HuH-7.5 (cell line): ENCODE measurements at places on chromosomes 5 and 9.

GRCh38 chr9:110541950-110542349, 37.6 kb downstream of the SVEP1 start:
- no peak for DNase-seq

GRCh38 chr5:134088994-134089560, 25.4 kb upstream of the TCF7 start:
- no peak for DNase-seq

DNA sequence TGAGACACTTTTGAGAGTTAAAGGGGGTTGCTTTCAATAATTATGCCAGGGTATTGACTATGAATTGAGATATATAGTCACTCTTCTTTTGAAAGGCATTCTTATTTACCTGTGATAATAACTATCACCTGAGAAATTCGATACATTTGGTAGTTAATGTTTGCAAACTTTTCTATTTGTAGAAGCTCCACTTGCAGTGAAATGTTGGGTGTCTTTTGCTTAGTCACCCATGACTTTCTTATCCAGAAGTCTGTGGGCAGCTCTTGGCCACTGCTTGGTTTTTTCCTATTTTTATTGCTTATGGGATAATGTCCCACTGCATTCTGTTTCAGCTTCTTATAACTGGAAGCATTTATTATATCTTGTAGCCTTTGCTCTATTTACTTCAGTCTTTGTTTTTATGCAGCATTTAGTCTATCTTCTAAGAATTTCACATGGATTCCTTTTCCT, 3.9 kb downstream of the MACIR start:
- DNase-seq: no peak

- no peak for DNase-seq
Measured at GRCh38 chr5:66849803-66850202, 253.6 kb downstream of the MAST4 start.

DNA sequence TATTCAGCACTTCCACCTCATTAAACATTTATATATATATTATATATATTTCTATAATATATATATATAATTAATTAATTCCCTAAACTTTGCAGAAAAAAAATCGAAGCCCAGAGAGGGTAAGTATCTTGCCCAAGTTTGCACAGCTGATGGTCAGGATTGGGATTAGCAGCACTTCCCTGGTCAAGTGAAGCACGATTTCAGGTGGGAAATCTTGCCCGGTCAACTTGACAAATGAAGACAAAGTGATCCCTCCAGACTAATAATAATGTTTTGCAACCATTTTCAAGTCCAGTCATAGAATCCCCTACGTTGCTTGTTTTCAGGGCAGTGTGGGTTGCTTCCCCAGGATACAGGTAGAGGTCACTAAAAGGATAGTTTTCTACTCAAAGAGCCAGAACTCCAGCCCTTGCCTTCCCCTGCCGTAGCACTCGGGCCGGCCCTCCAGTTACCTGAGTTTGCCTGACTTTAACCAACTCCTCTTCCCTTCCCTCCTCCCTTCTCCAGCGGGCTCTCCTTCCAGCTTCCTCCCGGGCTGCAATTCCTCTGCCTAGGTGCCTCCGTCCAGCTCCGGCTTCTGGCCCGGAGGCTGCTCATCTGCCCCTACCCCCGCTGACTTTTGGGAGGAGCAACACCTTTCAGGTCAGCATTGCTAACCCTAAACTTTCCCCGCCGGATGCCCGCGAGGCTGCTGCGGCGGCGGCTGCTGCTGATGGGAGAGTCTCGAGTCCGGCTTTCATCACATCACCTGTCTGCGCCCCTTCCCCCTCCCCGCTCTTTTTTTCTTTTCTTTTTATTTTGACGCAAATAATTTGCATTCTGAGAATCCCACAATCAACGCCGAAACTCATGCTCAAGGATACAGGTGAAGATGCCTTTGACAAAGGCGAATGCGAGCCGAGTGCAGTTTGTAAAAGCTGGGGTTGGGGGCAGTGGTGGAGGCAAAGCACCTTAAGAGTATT, 930 bp downstream of the PRLR start:
- DNase-seq: peak; percentile 81

DNA sequence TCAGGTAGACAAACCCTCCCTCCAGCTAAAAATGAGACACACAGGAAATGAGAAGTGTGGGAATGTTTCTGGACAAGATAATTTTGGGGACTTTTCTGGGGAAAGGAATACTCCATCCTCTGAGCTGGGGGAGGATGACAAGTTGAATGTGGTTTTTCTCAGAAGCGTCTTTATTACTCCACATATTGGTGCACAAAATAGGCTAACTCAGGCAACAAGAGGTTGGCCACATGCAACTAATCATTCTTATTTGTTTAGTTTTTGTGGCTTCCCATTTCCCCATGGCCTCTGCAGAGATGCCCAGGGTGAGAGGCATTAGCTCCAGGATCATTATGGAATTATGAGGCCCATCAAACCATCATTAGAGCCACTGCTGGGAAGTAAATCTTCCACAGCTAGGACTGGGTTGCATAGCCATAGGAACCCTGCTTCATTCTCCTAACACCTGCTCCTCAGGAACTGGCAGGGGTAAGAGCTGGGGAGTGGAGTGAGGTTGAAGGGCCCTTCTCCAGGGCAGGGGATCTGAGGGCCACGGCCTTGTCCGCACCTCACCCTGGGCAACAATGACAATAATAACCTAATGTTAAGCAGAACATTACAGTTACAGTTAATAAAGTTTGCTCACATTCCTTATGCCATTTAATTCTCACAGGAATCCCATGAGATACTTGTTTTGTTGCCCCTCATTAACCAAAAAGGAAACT, 9.3 kb upstream of the SIL1 start:
- no peak for DNase-seq

DNA sequence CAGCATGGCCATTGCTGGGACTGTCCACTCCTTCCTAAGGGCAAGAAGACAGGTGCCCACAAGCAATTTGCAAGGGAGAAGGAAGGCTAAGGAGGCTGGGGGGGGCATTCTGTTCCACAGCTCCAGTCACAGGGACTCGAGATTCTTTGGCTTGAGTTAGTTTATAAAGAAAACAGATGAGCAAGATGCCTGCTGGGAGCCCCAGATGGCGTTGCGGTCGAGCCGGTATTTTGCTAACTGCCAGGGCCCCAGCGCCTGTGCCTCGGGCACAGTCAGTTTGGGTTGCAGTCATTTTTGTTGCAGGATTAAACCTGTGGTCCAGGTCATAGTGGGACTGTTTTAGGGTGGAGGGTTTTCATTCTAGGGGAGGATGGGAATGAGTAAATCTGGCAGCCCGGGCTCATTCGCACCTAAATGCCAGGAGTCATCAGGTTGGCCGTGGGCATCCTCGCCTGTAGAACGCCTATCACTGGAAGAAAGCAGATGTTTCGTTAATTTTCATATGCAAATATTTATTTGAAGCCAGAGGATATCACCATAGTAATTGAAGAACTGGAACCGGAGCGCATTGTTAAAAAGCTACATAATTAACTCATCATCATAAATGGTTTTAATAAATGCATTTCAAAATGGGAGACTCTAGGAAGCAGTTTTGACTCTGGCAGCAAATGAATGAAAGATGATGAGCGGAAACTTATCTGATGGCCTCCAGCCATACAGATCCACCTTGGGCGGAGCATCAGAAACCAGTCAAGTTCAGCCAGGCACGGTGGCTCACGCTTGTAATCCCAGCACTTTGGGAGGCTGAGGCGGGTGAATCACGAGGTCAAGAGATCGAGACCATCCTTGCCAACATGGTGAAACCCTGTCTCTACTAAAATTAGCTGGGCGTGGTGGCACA, 87.1 kb upstream of the FCN2 start:
- DNase-seq: no peak

DNA sequence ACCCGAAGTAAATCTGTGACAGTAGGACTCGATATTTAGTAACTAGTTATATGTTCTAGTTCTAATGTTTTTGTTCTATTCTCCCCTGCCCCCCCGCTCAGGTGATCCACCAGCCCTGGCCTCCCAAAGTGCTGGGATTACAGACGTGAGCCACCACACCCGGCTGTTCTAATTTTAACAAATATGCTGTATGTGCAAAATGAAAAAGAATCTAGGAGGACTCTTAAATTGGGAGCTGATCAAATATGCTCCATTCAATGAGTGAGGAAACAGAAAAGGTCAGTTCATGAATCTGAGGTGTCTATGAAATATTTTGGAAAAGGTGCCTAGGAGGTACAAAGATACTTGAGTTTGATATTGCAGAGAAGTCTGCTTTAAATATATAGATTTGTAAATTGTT, 16.8 kb downstream of the CENPK start:
- no peak for DNase-seq

DNA sequence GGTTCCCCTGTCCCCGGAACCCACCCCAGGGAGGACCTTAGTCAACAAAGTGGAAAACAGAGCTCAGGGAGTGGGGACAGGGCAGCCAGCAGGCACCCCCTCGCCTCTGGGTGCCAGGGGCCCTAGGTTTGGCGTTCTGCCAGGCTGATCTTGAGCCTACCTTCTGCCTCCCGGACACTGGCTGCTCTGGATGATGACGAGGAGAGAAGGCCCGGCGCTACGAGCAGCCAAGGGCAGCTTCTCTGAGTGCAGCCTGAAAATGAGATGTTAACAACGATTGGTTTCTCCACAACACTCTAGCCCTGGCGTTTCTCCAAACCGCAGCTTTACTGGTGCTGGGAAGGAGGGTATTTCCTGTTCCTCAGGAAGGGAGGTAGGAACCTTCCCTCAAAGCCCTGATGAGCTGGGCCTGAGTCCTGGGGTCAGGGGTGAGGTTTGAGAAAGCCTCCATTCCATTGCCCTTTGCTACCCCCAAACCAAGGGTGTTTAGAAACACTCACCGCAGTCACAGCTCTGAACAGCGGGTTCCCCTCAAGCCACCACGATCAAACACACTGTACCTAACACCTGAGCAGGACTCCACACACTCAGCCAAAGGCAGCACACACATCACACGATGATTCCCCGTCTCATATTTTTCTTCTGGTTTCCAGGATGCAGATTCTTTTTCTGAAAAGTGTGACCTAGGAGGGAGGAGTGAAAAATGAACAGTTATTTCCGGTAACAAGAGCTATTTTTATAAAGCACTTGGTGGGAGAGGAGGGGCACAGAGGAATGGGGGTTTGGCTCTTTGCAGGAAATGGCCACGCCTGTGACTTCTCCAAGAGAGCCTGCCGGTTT, at the start of gene STING1:
STING1 (minus strand) TSS at position 709 of the 840 bp plus-strand sequence. CDS start 1,054 bp downstream, outside the sequence.
- no peak for DNase-seq

DNA sequence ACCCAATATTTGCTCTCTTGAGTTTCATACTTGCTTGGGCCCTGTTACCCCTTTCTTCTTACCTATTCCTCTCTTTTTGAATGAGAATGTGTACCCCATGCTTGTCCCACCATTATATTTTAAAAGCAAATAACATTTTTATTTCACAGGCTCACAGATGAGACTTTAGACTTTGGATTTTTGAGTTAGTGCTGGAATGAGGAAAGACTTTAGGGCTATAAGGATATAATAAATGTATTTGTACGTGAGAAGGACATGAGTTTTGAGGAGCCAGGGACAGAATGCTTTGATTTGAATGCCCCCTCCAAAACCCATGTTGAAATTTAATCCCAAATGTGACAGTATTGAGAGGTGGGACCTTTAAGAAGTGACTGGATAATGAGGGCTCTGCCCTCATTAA, 33.1 kb upstream of the TNPO1 start:
- DNase-seq: no peak

- DNase-seq: no peak
Measured at GRCh38 chr5:95102080-95102479, 182.8 kb downstream of the MCTP1 start.

GRCh38 chr5:159337016-159337955, 7.0 kb upstream of the IL12B start:
- DNase-seq: no peak

GRCh38 chr5:67699560-67699959, 503.0 kb upstream of the CD180 start:
- DNase-seq: no peak

- DNase-seq: no peak
Measured at GRCh38 chr5:65790371-65791163, 68.6 kb downstream of the NLN start.

DNA sequence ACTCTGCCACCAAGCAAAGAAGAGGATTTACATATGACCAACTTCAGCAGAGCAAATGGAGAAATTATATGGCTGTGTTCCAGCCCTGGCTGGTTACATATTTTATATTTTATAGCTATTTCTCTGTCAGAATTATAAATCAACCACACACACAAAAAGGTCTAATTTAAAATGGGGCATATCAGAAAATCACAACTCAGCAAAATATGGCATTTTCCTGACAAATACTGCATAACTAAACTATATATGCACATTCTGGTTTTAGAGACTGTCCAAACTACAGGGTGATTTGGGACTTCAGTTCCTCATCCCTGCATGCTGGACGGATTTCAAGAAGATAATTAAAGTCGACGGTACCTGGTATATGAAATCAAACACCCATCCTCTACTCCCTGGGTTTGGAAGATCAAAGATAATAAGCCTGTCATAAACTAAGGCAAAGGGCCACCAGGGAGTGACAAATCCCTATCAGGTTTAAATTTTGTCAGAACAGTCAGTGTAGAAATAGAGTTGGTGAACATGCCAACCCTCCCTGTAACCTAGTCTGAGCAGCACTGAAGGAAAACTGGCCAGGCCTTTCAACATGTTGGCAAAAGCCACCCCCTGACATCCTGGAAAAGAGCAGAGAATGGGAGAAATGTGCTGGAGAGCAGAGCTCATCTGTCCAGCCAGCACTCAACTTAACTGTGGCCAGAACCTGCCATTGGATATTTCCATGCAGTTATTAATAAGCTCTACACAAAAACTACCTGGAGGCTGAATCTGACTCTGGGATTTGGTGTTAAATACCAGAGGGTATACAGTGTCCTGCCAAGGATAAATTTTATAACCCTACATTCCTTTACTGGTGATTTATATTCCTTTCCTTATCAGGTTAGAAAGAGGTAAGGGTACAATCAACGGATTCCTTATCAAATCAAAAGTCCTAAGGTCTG, 235.7 kb downstream of the ENC1 start:
- DNase-seq: no peak

DNA sequence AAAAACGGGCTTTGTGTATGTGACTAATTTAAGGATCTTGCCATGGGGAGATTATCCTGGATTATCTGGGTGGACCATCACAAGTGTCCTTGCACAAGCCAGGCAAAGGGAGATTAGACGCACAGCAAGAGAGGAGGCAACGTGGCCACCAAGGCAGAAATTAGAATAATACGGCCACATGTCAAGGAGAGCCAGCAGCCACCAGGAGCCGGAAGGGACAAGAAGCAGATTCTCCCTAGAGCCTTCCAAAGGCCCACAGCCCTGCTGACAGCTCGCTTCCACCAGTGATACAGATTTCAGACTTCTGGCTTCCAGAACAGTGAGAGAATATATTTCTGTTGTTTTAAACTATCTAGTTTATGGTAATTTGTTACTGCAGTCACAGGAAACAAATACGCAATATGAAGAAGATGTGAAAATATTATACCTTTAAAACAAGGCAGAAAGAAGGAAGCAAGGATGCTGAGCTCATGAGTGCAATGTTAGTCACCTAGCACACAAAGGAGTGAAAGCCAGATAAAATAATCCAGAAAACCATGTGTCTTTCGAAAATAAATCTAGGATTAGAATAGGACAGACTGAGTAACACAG, 28.7 kb upstream of the F2RL1 start:
- DNase-seq: no peak

DNA sequence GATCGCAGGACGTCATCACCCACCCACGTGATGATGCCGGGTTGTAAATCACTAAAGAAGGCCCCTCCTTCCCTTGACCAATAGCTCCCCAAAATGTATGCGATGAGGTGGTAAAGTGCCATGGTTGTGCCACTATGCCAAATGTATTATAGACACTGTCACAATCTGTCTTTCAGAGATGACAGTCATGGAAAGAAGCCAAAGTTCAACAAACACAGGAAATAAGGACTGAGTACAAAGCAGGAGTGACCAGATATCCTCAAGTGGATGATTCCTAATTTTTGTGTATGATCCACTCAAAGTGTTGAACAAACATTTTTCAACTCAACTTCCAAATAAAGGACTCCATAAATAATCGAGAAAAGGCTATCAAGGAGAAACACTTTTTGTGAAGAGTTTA, 12.5 kb downstream of the GLIS3 start:
- DNase-seq: no peak
